ENCODE measurements at places on chromosomes 13 and 19. TPM values are rescaled to one million over a fixed set of nuclear protein-coding genes. Genes with fewer than 3 reads are reported as not detected.
A peak's percentile ranks its signal among the peaks of the same experiment; 100 is the strongest.

The KCNN4 gene
- 3.6 TPM for total RNA-seq

GRCh38 chr13:40682449-40683240 lies 16.2 kb upstream of the FOXO1 start:
- H3K4me3 ChIP-seq: no peak overlapping the region
- no peaks in the 10 kb centered on the region for H3K27me3 ChIP-seq
- H3K36me3 ChIP-seq: no peaks in the 10 kb centered on the region
- DNase-seq: no peak

- H3K36me3 ChIP-seq: no peaks in the 10 kb centered on the region
- H3K4me1 ChIP-seq: no peaks in the 10 kb centered on the region
- no peaks in the 10 kb centered on the region for H3K27me3 ChIP-seq
- H3K27ac ChIP-seq: no peak overlapping the region
These were observed 71.3 kb downstream of the SLC7A1 start for GRCh38 chr13:29524176-29524575.

The PLVAP gene
- total RNA-seq: 8.3 TPM

GRCh38 chr13:20412691-20413355 lies 112.8 kb downstream of the CRYL1 start:
- no peak for DNase-seq
- no peak overlapping the region for H3K27ac ChIP-seq
- no peaks in the 10 kb centered on the region for H3K36me3 ChIP-seq
- H3K4me1 ChIP-seq: peaks cover 2% of the 10 kb centered on the region
- H3K4me3 ChIP-seq: no peak overlapping the region

DNA sequence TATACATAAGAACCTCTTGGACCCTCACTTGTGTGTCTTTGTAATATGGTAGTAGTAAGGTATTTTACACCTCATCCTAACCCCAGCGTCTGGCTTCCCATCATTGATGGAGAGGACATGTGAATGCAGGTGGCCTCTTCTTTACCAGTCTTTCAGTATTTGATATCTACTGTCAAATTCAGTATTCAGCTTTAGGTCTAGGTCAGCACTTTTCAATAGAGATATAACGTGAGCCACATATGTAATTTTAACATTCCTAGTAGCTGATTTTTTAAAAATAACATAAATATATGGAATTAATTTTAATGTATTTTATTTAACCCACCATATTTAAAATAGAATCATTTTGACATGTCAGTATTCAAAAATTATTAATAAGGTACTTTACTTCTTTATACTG lies 2.9 kb downstream of the RAP2A start:
- no peak overlapping the region for H3K27ac ChIP-seq
- H3K36me3 ChIP-seq: no peaks in the 10 kb centered on the region
- H3K4me3 ChIP-seq: no peak overlapping the region
- peaks cover 1% of the 10 kb centered on the region for H3K4me1 ChIP-seq

- H3K4me3 ChIP-seq: no peak overlapping the region
- H3K27me3 ChIP-seq: no peaks in the 10 kb centered on the region
- H3K4me1 ChIP-seq: no peaks in the 10 kb centered on the region
- no peaks in the 10 kb centered on the region for H3K36me3 ChIP-seq
- no peak overlapping the region for H3K27ac ChIP-seq
These were observed 15.8 kb upstream of the POP4 start for GRCh38 chr19:29590278-29590677.

GRCh38 chr13:88014527-88014926 lies 343.4 kb downstream of the SLITRK5 start:
- DNase-seq: no peak
- H3K36me3 ChIP-seq: no peaks in the 10 kb centered on the region
- no peak overlapping the region for H3K27ac ChIP-seq
- no peak overlapping the region for H3K4me3 ChIP-seq
- no peaks in the 10 kb centered on the region for H3K4me1 ChIP-seq
- no peaks in the 10 kb centered on the region for H3K27me3 ChIP-seq

GRCh38 chr19:42066075-42066754 lies 3.8 kb downstream of the GRIK5 start:
- no peak overlapping the region for H3K4me3 ChIP-seq
- H3K27ac ChIP-seq: no peak overlapping the region
- DNase-seq: no peak
- H3K4me1 ChIP-seq: no peaks in the 10 kb centered on the region
- no peaks in the 10 kb centered on the region for H3K36me3 ChIP-seq

The LILRA5 gene
- total RNA-seq: 0.74 TPM

- no peaks in the 10 kb centered on the region for H3K36me3 ChIP-seq
- H3K27me3 ChIP-seq: no peaks in the 10 kb centered on the region
- H3K27ac ChIP-seq: no peak overlapping the region
- no peak overlapping the region for H3K4me3 ChIP-seq
- no peak for DNase-seq
These were observed 62.8 kb downstream of the TPT1 start for GRCh38 chr13:45278096-45278645.

DNA sequence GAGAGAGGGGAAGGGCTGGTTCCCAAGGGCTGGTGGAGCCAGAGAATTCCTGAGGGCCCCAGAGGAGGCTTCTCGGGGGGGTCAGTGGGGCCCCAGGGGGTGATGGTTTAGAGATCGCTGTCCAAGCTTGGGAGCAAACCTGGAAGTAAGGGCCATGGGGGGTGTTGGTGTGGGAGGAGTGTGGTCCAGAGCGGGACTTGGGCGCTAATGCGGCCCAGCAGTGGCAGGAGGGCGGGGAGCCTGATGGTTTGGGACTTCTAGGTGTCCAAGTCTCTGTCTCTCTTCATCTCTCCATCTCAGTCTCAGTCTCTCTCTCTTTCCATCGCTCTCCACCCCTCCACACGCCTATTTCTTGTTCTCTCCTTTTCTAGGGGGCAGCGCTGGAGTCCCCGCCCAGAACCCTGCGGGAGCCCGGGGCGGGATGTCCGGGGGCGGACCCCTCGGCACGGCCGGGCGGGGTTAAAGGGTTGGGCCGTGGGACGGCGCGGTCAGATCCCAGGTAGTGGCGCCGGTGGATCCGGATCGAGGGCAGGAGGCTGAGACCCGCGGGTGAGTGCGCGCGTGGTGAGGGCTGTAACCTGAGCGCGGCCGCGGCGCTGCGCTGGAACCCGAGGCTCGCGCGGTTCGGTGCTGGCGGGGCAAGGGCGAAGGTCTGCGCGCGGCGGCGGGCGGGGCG lies at the start of gene CYP4F22:
Gene CYP4F22 (plus strand): TSS at position 491 of the 676 bp plus-strand sequence. CDS start 16,812 bp downstream, outside the sequence.
- H3K4me3 ChIP-seq: no peak within 1 kb of the TSS
- no peaks in the 10 kb centered on the region for H3K36me3 ChIP-seq
- no peaks in the 10 kb centered on the region for H3K4me1 ChIP-seq
- no peak within 1 kb of the TSS for H3K27ac ChIP-seq

DNA sequence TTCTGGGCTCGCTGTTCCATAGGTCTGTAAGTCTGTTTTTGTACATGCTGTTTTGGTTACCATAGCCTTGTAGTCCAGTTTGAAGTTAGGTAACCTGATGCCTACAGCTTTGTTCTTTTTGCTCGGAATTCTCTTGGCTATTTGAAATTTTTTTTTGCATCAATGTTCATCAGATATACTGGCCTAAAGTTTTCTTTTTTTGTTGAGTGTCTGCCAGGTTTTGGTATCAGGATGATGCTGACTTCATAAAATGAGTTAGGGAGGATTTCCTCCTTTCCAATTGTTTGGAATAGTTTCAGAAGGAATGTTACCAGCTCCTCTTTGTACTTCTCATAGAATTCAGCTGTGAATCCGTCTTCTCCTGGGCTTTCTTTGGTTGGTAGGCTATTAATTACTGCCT lies 397.8 kb upstream of the HTR2A start:
- no peaks in the 10 kb centered on the region for H3K36me3 ChIP-seq
- no peaks in the 10 kb centered on the region for H3K27me3 ChIP-seq
- H3K27ac ChIP-seq: no peak overlapping the region
- H3K4me3 ChIP-seq: no peak overlapping the region

The GJB2 gene
- total RNA-seq: 0.33 TPM

The MISP gene
- total RNA-seq: 1.7 TPM

The FGF21 gene
- not detected for total RNA-seq

GRCh38 chr19:55304279-55304978 lies 20.6 kb downstream of the BRSK1 start:
- H3K27me3 ChIP-seq: no peaks in the 10 kb centered on the region
- H3K4me1 ChIP-seq: peaks cover 1% of the 10 kb centered on the region
- H3K27ac ChIP-seq: no peak overlapping the region
- H3K4me3 ChIP-seq: no peak overlapping the region
- H3K36me3 ChIP-seq: no peaks in the 10 kb centered on the region
- DNase-seq: no peak

- H3K27ac ChIP-seq: no peak overlapping the region
- no peaks in the 10 kb centered on the region for H3K27me3 ChIP-seq
- H3K4me3 ChIP-seq: no peak overlapping the region
- H3K4me1 ChIP-seq: no peaks in the 10 kb centered on the region
These were observed 884.2 kb downstream of the DIAPH3 start for GRCh38 chr13:59279576-59279975.

The SIGLEC8 gene
- not detected for total RNA-seq

GRCh38 chr13:99162567-99163361 lies 37.9 kb upstream of the UBAC2 start:
- no peaks in the 10 kb centered on the region for H3K36me3 ChIP-seq
- no peaks in the 10 kb centered on the region for H3K27me3 ChIP-seq
- H3K27ac ChIP-seq: no peak overlapping the region
- no peak for DNase-seq

GRCh38 chr13:41995946-41996345 lies 35.0 kb upstream of the VWA8 start:
- DNase-seq: no peak
- H3K27ac ChIP-seq: no peak overlapping the region
- H3K4me1 ChIP-seq: no peaks in the 10 kb centered on the region
- no peaks in the 10 kb centered on the region for H3K36me3 ChIP-seq
- no peaks in the 10 kb centered on the region for H3K27me3 ChIP-seq
- H3K4me3 ChIP-seq: no peak overlapping the region

- no peak for DNase-seq
- H3K27ac ChIP-seq: peak overlapping the region; percentile 98
- peak overlapping the region; percentile 57 for H3K4me3 ChIP-seq
- H3K36me3 ChIP-seq: no peaks in the 10 kb centered on the region
These were observed 1.1 kb downstream of the MBD3 start for GRCh38 chr19:1591421-1592023.

DNA sequence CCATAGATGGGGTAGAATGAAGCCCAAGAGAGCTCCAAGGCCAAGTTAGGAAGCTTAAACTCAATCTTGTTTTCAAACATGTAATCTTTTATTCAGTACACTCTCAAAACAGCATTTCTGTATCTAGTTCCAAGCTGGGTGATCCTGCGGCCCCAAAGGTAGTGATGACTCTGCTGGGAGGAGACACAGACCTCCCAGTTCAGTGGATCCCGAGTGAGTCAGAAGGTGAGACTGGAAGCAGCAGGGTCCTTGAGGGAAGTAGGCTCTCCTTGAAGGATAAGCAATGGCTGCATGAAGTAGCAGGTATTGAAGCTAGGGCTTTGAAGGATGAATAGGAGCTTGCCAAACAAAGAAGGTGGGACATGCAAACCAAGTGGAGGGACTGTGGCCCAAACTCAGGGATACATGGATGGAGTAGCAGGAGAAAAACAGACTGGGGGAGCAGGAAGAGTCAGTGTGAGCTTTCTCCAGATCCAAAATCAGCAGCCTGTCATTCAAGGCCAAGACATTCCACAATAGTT lies 9.6 kb downstream of the TINCR start:
- no peaks in the 10 kb centered on the region for H3K4me1 ChIP-seq
- H3K4me3 ChIP-seq: no peak overlapping the region
- no peaks in the 10 kb centered on the region for H3K27me3 ChIP-seq
- no peak overlapping the region for H3K27ac ChIP-seq

DNA sequence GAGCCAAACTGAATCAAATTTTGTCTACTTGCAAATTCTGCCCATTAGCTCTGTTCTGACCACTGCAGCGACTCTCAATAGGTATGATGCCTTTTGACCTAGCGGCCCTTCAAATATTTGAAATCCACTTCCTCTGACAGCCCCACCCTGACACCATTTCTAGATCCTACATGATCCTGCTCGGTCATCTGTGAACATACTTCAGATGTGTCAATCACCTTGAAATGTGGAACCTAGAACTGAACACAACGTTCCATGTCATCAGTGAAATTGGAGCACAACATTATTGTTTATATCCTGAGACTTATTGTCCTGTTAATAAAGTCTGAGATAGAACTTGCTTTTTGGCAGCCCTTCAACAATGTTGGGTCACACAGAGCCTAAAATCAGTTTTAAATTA lies 98.2 kb downstream of the UBL3 start:
- DNase-seq: no peak
- no peaks in the 10 kb centered on the region for H3K36me3 ChIP-seq
- H3K4me1 ChIP-seq: no peaks in the 10 kb centered on the region
- no peak overlapping the region for H3K27ac ChIP-seq
- no peak overlapping the region for H3K4me3 ChIP-seq
- H3K27me3 ChIP-seq: no peaks in the 10 kb centered on the region

DNA sequence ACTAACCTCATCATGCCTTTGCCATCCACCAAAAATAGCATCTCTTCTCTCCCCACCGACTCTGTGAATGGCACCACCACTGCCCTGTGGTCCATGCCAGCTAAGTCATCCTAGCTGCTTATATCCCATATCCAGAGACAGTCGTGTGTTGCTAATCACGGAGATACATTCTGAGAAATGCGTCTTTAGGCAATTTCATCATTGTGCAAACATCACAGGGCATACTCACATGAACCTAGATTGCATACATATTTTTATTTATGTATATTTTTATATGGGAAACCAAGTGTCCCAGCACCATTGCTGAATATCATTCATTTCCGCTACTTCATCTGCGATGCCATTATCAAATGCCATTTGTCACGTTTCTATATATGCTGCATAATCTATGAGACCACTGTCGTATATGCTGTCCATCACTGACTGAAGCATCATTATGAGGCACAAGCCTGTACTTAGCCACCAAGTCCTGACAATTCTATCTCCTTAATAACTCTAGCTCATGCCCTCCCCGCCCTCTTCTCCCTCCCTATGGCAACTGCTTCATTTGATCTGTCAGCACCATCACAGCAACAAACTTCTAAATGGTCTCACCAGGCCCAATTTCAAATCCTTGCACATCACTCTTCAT lies 104.2 kb downstream of the HSPH1 start:
- no peaks in the 10 kb centered on the region for H3K27me3 ChIP-seq
- no peaks in the 10 kb centered on the region for H3K36me3 ChIP-seq
- no peak overlapping the region for H3K27ac ChIP-seq
- H3K4me1 ChIP-seq: peaks cover 1% of the 10 kb centered on the region

DNA sequence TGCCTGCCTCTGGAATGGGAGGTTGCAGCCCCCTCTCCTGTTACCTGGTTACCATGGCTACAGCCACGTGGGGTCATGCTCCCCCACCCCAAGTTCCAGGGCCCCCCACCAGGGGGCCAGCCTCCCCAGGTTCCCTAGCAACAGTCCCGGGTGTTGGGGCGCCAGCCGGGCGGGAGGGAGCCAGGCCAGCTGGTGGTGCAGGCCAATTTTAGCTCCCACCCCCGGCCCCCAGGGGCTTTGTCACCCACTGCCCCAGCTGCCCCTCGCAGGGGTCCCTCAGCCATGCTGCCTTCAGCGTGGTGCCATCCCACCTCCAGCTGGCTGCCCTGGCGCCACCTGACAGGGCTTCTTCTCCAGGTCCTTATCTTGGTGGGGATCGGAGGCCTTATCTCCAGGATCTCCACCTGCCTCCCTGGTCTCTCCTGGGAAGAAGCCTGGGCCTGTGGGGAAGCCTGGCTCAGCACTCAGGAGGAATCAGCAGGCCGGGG lies 3.0 kb downstream of the MARK4 start:
- H3K4me3 ChIP-seq: no peak overlapping the region
- no peak for DNase-seq
- H3K4me1 ChIP-seq: peaks cover 8% of the 10 kb centered on the region
- no peaks in the 10 kb centered on the region for H3K27me3 ChIP-seq

Measured in ovary (tissue), 10 donors.